NCI-H187 (cell line): ENCODE measurements at places on chromosomes 1 and 21.

- no peak for DNase-seq
These were observed 3.9 kb upstream of the HES4 start for GRCh38 chr1:1003618-1004419.

- no peak for DNase-seq
These were observed 62.7 kb upstream of the GPR89A start for GRCh38 chr1:145545055-145545454.

GRCh38 chr1:205948039-205948438 is 4.8 kb upstream of the SLC26A9 start:
- DNase-seq: no peak

DNA sequence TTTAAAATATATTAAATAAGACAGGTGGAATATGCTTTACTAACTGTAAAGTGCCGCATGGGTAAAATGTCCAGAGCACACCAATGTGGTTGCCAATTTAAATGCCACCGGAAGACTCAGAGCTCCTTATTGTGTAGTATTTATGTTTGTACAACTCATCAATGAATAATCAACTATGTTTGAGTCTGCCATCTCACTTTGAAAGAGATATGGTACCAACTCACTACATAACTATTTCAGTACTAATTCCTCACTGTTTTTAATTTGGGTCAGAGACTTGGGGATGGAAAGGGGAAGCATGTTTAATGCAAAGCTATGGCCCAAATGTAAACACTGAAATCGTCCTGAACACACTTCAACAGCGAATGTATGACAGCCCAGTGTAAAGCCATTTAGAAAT is 144.8 kb downstream of the NR5A2 start:
- no peak for DNase-seq

DNA sequence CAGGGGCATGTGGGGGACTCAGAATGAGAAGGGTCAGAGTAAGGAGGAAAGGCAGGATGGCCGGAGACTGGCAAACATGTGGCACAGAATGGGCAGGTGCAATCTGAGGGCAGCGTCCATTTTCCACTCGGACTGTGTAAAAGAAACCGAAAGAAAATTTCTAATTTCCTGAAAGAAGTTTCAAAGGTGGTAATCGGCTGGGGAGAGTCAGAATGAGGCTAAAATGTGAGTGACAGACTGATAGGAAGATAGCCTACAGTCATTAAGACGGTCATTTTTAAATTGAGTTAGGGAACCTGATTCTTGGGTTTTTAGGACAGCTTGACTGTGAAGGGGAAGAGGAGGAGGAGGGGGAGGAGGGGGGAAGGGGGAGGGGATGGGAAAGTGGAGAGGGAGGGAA is 23.6 kb downstream of the COA6 start:
- no peak for DNase-seq

DNA sequence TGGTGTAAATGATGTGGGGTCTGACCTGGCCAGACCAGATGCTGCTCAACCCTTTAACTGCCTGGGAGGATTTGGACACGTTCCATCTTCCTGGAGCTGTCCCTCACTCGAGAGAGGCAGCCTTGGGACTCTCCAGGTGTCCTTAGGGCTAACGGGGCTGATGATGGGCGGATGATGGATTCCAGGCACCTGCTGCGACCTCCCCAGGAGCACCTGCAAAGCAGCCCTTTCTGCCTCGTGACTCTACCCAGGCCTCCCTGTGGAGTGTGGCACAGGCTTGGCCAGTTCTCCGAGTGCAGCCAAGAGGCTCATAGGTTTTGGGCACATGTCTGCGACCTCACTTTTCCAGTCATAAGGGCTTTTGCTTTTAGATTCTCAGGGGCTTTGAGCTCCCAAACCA is 12.3 kb upstream of the TRIM17 start:
- no peak for DNase-seq
